ENCODE measurements at places on chromosomes 7 and 10.

GRCh38 chr7:156792611-156793010, 100.4 kb downstream of the LMBR1 start:
- no peak for DNase-seq

GRCh38 chr10:84499846-84500245, 171.5 kb downstream of the CCSER2 start:
- DNase-seq: no peak

DNA sequence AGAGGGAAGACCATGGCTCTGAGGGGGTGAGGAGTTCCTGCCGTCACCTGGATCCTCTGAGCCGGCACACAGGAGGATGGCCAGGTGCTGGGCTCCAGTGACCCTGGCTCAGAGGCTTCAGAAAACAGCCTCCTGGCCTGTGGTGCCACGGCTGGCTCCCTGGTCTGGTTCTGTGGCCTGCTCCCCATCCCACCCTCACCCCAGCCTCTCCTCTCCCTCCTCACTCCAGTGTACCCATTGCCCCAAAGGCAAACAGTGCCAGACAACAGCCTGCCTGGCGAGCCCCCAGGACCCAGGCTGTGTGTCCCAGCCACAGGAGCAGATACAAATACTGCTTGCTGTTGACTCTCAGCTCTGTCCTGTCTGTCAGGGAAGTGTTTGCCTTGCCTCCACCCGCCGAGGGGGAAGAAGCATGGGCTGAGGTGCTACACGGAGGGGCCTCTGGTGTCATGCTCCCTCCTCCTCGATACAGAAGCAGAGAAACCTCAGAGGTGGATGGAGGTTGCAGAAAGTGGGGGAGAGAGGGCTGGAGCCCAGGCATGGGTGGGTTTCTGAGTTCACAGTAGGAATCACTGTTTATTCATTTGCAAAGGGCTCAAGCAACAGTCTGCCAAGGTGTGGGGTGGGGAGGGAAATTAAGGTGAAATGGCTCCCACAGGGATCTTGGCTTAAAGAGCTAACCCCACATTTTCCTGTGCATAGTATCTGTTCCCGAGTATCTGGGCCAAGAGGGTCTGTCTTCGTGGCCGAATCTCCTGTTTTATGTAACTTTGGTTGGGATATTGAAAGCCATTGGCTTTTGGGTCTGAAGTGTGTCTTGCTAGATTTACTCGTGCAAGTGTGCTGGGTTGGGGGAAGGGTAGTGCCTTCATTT, 5.5 kb downstream of the ADRA2A start:
- no peak for DNase-seq

DNA sequence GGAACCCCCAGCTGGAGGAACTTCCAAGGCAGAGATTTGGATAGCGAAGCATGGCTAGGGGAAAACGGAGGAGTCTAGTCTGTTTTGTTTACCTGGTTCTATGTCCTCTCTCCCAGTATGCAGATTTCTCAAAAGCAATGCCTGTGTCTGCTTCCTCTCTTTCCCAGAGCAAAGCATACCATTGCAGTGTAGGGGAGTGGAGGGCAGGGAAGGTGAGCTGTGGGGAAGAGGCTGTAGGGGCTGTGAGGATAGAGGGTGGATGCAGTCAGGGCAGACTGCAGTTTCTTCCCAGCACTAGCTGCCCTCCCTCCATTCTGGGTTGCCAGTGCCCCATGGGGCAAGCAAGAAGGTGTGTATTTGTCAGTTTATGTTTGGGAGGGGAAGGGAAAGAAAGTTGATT, 16.9 kb upstream of the TSPAN14 start:
- DNase-seq: no peak

DNA sequence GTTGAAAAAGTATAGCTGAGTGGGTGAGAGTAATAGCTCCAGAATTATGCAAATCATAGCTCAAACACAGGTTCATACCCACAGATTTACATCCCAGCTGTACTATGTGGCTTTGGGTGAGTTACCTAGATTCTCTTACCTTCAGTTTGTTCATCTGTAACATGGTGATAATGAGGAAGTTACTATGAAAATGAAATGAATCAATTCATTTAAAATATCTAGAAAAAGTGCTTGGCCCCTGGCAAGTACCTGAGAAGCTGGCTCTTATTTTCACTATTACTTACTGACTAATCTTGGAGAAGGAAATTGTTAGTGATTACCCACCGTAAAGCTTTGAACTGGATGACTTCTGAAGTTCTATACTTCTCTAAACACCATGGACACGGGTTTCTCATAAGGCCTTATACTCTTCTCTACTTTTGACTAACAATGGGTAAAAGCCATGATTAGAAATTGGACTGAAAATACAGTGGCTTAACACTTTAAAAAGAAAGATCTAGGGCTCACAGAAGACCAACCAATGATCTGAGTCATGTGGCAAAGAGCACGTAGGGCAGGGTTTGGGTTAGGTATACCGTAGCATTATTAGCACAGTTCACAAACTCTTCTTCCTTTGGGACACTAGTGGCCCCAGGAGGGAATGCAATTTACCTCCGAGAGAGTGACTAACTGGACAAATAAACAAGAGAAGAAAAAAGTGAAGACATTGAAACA, 149.2 kb downstream of the PLPP4 start:
- no peak for DNase-seq

GRCh38 chr7:73706126-73707044, 13.1 kb downstream of the STX1A start:
- no peak for DNase-seq

- no peak for DNase-seq
Observed at GRCh38 chr10:77289790-77290189, 347.8 kb downstream of the KCNMA1 start.

DNA sequence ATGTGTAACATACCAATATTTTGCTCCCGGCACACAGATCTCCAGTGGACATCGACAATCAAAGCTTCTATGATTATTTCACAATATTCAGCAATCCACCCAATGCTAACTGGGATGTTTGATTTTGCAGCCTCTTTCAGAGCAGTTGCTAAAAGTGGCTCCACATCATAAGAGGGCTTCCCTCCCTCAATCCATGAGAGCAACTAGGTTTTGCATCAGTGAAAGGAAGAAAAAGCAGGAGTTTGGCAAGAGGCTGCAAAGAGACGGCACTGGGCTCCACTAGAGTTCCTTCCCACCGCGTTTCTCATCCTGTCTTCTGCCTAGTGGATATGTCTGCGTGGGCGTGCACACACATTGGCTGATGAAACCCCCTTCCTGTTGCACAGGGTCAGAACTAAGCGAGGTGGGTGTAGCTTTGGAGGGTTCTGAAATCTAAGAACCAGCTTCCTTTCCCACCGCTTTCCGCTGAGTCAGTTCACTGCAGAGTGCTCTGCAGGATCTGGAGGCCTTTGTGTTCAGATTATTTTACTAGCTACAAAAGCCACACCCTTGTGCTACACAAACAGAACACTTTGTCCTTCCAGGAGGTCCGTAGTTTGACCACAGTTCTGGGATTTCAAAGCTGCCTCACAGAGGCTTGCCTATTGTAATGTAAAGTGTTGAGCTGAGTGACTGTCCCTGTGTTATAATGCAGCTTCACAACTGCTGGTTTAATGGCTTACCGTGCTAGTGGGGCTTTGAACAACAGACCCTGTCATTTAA, 28.1 kb downstream of the ARL4A start:
- no peak for DNase-seq

DNA sequence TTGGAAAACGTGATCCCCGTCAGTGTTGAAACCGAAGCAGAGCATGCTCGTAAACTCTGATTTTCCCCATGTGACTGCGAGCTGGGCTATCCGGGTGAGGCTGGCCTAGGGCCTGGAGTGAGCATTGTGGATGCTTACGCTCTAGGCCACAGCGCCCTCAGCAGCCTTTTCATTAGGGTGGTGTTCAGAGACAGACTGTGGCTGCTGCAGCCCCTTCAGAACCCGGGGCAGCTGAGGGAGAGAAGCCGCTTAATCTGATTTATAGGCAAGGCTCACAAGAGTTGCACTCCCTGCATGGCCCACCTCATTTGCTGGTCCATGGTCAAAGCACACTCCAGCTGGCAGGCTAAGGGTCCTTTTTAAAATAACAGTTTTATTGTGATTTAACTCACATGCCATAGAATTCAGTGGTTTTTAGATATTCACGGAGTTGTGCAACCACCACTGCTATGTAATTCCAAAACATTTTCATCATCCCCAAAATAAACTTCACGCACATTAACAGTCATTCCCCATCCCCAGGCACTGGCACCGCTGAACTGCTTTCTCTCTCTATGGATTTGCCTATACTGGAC, 72.5 kb downstream of the SYPL1 start:
- DNase-seq: no peak

DNA sequence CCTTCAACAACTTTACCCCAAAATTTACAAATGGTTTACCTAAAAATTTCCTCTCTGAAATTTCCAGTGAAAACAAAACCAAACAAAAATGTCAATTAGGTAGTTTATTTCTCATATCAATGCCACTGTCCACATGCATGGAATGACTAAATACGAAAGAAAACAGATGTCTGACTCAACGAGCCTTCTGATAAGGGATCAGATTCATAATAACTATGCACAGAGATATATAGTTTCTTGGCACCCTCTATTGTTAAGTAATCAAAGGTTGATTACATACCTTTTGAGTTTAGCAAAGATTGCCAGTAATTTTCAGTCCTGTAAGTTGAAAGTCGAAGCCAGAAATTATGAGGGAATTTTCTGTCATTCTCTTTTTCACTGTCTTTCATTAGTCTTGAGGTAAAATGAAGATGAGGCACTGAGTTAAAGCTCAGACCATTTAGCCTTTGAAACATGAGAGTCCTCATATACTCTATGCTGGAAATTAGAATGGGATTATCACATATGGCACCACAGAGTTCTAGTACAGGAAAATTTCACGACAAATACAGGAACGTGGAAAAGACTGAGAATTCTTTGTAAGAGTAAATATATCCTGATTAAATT, 519.1 kb upstream of the ANKRD30A start:
- DNase-seq: no peak

DNA sequence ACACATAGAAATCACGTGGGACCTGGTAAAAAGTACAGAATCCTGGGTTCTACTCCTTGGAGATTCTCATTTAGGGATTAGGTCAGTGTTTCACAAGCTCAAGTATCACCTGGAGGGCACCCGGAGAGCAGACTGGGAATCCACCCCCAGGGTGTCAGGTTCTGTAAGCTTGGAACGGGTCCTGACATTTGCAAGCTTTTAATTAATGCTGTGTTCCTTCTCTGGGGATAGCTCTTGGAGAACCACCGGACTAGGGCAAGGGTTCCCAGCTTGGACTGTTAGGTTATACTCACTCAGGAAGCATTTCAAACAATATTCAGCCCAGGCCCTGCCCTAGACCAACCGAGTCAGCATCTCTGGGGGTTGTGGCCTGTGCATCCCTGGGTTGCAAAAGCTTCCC, 23.0 kb downstream of the TCF7L2 start:
- no peak for DNase-seq

DNA sequence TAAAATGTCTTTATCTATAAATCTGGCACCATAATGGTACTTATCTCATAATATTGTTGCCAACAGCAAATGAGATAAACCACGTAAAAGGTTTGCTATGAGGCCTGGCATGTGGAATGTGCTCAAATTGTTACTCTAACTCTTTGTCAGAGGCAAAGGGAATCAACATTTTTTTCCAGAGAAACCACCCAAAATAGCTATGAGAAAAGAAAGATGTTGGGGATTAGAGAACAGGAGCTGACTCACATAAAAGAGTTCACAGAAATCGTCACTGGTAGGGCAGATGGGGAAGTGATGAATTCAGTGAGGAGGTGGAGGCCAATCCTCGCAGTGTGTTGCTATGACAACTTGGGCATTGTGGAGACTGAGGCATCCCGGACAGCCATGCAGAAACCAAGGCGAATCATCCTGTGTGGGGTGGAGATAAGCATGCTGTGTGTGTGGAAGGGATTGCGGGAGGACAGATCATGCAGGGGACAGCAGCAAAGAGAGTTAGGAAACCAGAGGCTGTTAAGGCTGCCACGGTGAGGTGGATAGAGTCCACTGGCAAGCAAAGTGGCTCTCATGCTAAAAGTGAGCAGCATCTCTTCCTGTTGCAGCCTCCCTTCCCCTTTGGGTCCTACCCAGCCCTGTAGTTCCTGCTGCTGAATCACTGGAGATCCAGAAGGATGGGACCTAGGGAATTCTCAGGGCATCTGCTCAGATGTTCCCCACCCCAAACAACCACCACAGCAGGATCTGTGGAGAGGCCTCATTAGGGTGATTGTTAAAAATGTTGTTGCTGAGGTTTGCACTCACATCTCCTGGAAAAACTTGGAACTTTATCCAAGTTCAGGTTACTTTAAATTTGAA, 103.9 kb downstream of the CUBN start:
- no peak for DNase-seq

DNA sequence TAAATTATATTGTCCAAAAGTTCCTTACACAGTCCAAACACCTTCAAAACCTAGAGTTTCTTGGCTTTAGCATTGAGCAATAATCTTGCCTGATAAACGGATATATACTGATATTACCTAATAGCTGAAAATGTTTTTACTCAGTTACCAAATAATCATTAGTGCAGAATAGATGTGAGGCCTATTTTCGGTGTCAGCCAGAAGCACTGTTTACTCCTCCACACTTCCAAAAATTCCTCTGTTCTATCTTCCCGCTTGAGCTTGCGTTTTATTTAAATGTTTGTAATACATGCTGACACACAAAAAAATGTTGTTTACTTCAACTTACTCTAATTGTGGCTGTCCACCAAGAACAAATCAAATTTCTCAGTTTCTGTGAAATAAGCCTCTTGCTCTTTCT, 606.2 kb upstream of the TEX47 start:
- no peak for DNase-seq

- no peak for DNase-seq
Observed at GRCh38 chr10:18500576-18500975, 150.8 kb downstream of the NSUN6 start.

GRCh38 chr10:109159351-109159750, 764.0 kb downstream of the XPNPEP1 start:
- DNase-seq: no peak

DNA sequence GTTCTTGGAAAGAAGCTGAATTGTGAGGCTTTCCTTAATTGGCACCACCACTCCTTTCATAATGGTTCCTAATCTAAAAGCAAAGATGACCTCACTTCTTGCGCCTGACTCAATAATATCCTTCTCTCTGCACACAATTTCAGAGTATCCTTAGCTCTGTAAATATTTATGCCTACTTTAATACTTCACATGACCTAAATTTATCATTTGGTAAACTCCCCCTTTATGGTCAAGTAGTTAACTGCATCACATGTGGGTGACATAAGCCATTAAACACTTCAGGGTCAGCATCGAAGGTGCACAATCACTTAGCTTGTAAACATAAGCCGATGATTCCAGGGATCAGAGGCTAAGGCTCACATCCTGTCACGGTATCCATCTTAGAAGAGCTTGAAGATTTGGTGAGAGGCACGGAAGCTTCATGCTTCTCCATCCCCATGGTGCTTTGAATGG, 7.3 kb upstream of the RHOBTB1 start:
- no peak for DNase-seq

All from NCI-H2029 treated with DMSO at 0.1 percent for 48 hours (cell line).